ENCODE measurements at places on chromosomes 7 and 10. TPM values are rescaled to one million over a fixed set of nuclear protein-coding genes. Genes with fewer than 3 reads are reported as not detected.

The TCAF2 gene
- 7.9 TPM for total RNA-seq

The ADRA2A gene
- total RNA-seq: 2.9 TPM

The FAM200A gene
- 1.7 TPM for total RNA-seq

The AKR1C3 gene
- 57.5 TPM for total RNA-seq

The CYP2C19 gene
- total RNA-seq: not detected

The FAM25C gene
- total RNA-seq: not detected

The STEAP4 gene
- 57.4 TPM for total RNA-seq

The GIMAP8 gene
- 39.6 TPM for total RNA-seq

The NKX1-2 gene
- not detected for total RNA-seq

Measured in upper lobe of left lung (tissue), 6 donors.